ENCODE measurements at places on chromosomes 5 and 9.

GRCh38 chr9:101566904-101567724 is 27.7 kb downstream of the PPP3R2 start:
- no peak for DNase-seq

GRCh38 chr5:102796498-102796897 is 41.4 kb downstream of the PAM start:
- DNase-seq: no peak

DNA sequence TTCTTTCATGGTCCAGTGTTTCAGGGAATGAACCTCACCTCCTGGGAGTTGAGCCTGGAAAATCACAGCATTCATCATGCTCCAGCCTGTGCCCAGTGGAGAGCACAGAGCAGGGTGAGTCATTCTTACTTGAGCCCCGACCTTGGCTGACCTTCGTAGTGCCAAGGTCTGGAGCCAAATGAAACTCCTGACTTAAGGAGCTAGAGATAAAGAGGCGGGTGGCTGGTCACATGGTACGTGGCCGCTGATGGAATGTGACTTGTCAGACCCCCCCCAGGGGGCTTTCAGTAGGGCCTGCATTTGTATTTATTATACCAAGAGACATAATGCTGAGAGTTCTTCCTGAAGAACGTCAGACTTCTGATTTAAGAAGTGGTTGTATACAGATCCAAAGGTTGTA is 15.0 kb upstream of the PIP5K1B start:
- DNase-seq: no peak

DNA sequence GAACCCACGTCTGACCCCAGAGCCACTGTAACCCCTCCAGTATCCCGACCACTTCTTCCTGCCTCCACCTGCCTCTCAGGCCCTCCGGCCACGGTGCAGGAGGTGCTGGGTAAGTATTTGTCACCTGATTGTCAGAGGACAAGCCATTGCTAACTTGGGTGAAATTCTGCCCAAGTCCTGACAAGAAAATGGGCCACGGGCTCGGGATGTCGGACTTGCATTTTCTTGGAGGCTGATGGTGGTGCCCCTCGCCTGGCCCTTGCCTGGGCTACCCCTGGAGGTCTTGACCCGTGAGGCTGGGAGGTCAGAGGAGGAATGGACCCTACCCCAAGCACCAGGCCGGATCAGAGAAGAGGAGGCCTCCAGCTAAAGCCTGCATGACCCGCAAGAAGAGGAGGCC is 149.7 kb upstream of the COL5A1 start:
- no peak for DNase-seq

GRCh38 chr5:116942622-116943021 is 368.0 kb upstream of the SEMA6A start:
- DNase-seq: no peak

- no peak for DNase-seq
Measured at GRCh38 chr5:16854351-16854750, 81.7 kb downstream of the MYO10 start.

DNA sequence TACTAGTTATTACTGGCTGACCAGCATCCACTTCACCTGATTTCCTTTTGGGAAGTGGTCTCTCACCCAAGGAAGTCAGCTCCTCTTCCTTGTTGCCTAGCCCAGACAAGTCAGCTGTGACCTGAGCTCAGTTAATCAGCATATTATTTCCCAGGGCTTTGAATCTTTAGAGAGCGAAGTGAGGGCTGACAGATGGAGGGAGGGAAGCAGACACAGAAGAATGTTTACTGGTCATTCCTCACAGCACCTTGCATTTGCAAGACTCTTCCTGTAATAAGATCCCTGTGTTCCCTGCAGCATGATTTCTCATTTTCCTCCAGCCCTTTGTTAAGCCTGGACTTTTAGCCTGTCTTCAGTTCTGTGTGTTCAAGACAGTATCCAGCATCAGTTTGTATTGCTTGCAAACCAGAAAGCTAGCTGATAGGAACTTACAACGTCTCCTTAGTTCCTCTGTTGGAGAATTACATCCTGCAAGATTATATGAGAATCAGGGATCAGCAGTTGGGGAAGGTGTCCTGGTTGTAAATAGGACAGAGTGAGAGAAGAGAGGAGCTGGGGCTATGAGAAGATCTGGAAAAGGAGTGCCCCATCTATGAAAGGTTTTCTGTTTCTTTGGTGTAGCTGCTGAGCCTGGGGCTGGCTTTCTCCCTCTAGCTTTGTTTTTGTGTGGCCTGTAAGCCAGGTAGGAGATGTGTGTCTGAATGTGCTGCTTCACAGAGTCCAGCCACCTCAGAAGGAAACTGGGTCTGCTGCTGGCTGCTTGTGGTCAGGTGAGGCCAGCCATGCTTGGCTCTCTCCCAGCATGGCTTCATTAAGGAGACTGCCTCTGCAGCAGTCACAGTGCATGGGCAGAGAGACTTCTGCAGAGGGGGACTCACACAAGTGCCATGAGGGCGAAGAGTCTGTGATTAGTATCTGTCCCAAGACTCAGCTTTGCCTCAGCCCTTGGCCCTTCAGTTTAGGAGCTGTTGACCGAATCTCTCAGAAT is 50.3 kb downstream of the MAN2A1 start:
- no peak for DNase-seq

GRCh38 chr5:126099077-126099476 is 324.1 kb upstream of the GRAMD2B start:
- DNase-seq: no peak

DNA sequence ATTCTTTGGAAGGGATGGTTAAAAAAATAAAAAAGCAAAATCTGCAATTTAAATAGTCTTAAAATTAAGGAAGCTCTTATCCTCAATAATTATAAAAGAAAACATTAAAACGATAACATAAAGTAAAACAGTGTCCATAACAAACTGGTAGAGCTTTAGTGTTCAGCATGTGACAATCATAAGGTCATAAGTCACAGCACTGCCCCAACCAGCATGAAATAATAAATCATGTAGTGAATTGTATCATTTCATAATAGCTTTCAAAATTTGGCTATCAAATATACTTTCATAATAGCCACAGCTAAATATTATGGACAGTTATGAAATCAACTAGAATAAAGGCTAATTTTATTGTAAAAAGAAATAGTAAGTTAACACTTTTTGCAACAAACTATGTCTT is 10.0 kb downstream of the NR3C1 start:
- no peak for DNase-seq

GRCh38 chr5:82405618-82406204 is 127.6 kb upstream of the RPS23 start:
- no peak for DNase-seq

DNA sequence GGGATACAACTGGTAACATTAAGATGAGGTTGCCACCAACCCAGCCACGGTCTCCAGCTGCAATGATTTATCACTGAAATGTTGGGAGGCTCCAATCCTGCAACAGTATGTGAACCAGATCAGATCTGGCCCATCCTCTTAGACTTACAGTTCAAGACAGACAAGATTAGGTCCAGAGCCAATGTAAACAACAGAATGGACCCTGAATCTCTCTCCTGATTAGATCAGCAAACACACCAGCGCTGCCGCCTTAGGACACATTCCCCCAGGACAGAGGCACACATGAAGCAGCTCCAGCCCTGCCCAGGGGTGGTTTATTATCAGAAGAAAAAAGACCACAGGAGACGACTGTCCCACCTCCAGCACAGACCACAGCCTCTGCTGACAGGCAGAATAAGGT is 82.1 kb downstream of the SLIT3 start:
- DNase-seq: no peak

DNA sequence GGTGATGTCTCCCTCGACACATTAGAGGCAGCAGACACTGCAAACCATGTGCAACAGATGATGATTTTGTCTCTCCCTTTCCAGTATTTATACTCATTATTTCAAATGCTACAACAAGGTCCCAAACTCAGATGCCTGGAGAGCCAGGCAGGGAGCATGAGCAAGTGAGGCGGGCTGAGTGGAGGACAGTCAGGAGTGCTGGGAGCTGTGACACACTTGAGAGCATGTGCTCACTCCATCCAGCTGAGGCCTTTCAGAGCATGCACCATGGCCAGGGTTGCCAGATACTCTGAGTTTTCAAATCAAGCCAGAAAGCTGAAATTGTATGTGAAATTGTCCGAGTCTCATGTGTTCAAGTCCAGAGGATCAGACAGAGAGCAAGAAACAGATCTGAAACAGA is 55.8 kb upstream of the SLC2A8 start:
- no peak for DNase-seq

- no peak for DNase-seq
Measured at GRCh38 chr9:20526500-20527319, 95.6 kb downstream of the MLLT3 start.

- DNase-seq: no peak
Measured at GRCh38 chr5:124317451-124317850, 429.0 kb downstream of the ZNF608 start.

DNA sequence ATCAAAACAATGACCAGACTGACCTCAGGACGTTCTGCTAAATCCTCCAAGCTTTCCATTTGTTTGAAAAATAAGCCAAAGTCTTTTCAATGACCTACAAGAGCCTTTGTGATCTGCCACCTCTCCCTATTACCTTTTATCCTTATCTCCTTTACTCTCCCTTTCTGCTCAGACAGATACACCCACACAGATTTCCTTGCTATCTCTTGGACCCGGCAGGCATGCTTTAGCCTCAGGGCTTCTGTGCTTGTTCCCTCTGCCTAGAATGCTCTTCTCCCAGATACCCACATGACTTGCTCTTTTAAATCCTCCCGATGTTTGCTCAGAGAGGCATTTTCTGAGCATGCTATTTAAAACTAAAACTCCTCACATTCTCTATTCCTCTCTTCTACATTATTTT is 8.9 kb upstream of the ELOVL7 start:
- DNase-seq: no peak

- no peak for DNase-seq
Measured at GRCh38 chr9:127809540-127810377, 7.1 kb downstream of the FPGS start.

DNA sequence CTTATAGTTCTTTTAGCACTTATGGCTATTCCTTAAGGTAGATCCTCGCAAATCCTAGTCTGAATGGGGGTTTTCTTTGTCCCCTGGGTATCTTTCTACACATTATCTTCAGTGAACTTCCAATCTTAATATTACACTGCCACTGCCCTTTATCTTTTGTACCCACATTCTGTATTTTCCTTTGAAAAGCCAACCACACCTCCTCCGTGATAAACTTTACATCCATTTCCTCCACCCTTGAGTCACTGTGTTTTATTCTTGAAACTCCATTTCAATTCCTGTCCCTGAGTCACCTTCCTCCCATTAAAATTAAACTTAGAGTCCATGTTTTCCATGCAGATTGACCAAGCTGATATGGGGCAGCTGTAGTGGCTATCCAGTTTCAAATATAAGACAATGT is 43.2 kb upstream of the RICTOR start:
- DNase-seq: no peak

DNA sequence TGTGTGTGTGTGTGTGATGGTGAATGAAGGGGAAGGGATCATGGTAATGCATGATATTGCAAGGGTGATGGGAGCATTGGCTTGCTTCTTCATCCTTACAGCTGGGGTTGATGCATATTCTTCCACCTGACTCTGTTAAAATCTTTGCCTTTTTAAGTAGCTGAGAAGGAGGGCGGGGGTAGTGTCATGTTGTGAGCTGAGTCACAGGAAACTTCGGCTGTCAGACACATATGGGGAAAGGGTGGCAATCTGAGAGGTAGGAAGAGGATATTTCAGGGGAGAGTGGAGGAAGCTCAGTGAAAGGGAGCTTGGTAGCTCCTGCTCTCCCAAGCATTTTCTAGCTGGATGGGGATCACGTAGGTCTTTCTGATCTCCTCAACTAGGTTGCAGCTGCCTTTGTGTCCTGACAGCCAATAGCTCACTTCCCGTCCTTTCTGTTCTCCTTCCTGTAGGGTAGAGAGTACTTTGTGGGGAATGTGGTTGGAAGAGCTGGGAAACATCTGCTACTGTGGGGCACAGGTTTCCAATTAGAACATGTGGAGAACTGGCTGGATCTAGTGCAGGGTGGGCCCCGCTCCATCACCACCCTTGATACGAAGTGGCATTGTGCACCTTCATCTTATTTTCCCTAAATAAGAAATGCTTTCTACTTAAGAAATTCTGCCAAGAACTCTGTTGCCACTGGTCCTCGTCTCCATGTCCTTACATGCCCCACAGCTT is 18.1 kb upstream of the CLK4 start:
- no peak for DNase-seq

- DNase-seq: no peak
Measured at GRCh38 chr9:134509281-134509680, 132.3 kb upstream of the COL5A1 start.

GRCh38 chr5:63255594-63255993 is 677.0 kb downstream of the LRRC70 start:
- DNase-seq: no peak

DNA sequence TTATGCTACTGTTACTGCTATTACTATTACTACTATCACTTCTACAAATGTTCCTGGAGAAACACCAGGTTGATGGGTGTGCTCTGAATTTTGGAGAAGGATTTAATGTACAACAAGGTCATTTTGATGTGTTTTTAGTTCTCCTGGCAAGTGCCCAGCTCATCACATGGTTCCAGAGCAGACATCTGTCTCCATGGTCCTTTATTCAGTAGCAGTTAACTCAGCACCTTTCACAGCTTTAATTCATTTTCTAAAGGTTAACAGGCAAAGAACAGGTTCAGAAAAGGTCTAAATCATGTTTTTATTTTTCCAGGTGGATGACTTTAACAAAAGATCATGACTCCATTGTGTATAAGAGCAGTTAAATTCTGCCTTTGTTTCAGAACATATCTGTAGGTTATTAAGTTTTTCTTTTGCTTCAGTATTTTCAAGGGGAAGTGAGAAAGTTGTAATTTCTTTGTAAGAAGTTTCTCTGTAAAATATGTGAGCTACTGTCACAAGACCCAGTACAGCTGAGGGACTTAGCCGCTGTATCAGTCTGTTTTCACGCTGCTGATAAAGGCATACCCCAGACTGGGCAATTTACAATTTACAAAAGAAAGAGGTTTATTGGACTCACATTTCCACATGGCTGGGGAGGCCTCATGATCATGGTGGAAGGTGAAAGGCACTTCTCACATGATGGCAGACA is 41.9 kb downstream of the MTRR start:
- no peak for DNase-seq

DNA sequence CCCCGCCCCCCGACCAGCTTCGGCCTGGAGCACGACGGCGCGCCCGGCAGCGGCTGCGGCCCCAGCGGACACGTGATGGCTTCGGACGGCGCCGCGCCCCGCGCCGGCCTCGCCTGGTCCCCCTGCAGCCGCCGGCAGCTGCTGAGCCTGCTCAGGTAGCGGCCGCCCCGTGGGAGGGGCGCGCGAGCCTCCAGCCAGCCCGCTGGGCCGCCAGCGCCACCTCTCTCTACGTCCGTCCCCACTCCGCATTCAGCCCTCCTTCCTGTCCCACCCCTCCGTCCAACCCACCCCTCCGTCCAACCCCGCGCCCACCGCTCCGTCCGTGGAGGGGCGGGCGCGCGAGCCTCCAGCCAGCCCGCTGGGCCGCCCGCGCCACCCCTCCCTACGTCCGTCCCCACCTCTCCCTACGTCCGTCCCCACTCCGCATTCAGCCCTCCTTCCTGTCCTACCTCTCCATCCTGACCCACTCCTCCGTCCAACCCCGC is 6.5 kb downstream of the ADAMTS13 start:
- DNase-seq: no peak

DNA sequence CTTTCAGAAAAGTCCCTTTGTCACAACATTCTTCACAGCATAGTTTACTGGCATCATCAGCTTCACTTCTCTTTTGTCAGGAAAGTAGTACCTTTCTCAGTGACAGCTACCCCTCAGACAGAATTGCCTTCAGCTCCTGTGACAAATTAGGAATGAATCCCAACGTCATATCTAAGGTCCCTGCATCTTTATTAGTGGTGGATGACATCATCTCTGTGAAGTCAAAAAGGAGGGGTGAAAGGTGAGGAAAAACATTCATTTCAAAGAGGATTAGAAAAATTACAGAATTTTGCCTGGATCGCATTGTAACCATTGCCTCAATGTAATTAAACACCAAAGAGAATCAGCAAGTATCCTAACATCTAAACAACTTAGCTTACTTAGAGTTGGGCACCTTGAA is 7.9 kb upstream of the INSL6 start:
- DNase-seq: no peak

All from stimulated activated naive B cell treated with anti-CD40 and anti-IgM and Interleukin-4, amounts not matched to agents 10 μg/mL and 1 μg/mL and 100 μg/mL, for 72 hours (primary cell).